ENCODE measurements at places on chromosomes 2 and 18.

- DNase-seq: no peak
Measured at GRCh38 chr18:31064130-31064529, 21.6 kb upstream of the DSC3 start.

DNA sequence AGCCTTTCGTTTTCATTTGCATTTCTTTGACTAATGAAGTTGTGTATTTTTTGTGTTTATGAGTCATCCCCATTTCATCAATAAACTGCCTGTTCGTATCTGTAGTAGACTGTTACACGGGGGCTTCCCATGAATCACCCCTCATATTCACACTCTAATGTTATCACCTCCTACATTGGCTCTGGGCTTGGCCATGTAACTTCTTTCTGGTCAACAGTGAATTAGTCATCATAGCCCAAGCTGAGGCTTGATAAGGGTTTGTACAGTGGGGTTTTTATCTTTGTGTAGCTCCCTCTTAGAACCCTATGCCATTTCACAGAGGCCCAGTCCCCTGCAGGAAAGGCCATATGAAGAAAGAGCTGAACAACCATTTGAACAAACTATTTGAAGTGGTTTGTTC lies 151.0 kb downstream of the CCBE1 start:
- DNase-seq: no peak

DNA sequence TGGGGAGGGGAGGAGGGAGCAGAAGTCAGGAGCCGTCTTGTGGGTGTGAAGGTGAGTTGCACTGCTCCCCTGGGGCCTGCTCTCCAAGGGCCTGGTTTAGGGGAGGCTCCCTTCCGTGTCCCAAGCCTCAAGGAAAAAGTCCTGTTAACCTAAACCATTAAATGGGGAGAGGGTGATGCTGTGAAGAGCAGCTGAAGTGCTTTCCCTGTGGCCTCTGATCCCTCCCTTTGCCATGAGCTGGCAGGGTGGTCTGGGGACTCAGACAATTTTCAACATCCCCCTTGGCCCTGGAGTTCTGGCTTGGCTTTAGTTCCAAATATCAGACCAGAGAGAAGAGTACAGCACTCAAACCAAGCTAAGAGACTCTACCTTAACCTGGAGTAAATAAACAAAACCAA lies 692 bp upstream of the POMC start:
- DNase-seq: no peak

DNA sequence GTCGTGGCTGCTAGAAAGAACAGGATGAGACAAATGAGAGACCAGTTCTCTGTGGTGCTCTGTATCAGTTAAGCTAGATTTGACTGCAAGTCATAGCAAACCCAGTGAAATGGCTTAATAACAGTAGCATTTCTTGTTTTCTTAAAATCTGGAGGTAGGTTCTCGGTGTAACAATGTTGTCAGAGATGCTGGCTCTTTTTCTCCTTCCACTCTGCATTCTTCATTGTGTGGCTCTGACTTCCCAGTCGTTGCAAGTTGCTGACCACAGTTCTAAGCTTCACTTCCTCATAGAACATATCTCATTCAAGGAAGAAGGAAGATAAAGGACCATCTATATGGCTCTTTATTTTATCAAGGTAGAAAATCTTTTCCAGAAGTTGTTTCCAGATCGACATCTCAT lies 7.9 kb upstream of the CKAP2L start:
- DNase-seq: no peak

- no peak for DNase-seq
Measured at GRCh38 chr2:120761164-120761861, 25.6 kb downstream of the GLI2 start.

- DNase-seq: peak; percentile 64
Measured at GRCh38 chr2:38700113-38700785, 34.3 kb downstream of the GALM start.

- no peak for DNase-seq
Measured at GRCh38 chr2:199465988-199466691, 8.4 kb upstream of the SATB2 start.

DNA sequence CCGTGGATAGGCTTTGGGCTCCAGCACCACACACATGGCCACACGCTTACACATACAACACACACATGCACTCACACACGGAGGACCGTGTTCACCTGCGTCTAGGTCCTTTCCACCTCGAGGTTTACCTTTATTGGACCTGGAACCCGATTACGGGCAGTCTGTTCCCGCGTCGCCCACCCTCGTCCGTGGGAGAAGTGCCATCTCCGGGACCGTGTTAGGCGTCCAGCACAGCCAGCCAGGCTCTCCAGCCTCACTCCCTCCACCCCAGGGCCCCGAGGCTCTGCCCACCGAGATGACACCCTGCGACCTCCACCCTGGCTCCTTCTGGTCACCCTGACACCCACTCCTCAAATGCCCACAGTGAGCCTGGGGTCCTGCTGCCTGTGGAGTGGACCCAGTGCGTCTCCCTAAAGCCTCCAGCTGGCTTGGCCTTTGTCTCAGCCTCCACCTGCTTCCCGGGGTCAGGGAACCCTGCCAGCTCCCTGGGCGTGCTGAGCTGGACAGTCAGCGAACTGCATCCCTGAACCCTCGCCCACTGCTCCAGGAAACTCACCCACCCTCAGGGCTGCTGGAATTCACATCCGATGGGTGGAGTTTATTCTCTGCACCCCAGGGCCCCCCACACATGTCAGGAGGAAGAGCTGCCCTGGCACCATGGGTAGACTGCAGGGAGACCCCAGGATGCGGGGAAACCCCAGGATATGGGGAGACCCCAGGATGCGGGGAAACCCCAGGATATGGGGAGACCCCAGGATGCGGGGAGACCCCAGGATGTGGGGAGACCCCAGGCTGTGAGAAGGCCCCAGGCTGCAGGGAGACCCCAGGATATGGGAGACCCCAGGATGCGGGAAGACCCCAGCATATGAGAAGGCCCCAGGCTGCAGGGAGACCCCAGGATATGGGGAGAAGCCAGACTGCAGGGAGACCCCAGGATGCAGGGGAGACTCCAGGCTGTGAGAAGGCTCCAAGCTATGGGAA lies 33.0 kb downstream of the ADI1 start:
- DNase-seq: no peak

DNA sequence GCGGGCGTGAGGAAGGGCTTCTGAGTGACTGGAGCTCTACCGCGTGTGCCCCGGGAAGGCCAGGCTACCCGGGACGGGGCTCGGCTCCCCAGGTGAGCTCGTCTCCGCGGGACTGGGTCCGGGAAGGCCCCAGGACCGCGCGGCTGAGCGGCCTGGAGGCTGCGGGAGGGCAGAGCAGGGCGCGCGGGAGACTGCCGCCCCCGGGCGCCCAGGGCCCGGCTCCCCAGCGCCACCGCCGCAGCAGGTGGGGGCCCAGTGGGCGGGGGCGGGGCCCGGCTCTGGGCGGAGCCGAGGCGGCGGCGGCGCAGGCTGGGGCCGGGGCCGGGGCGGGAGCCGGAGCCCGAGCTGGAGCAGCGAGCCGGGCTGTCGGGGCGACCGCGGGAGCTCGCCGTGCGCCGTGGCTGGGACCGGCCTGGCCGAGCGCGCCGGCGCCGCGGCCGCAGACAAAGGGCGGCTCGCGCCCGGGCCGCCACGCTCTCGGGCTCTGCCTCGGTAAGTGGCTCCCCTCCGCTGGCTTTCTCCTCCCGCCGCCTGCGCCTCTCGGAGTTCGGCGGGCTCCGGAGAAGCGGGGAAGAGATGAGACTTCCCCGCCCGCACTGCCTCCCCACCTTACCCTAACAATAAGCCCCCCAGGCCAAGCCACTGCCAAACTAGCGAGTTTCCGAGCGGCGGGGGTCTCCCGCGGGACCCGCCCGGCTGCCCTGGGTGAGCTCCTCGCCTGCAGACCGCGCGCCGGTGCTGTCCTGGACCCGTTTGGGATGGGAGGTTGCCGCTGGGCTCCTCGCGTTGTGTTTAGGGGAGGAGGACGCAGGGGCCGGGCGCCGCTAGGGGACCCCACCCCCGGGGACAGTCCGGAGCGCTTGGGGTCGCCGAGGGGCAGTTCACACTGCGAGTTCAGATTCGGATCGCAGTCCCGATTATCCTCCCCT lies at the start of gene MAPK4:
TSS of gene MAPK4 (plus strand) at position 336 of the 929 bp plus-strand sequence. CDS start 103,872 bp downstream, outside the sequence.
- no peak for DNase-seq

DNA sequence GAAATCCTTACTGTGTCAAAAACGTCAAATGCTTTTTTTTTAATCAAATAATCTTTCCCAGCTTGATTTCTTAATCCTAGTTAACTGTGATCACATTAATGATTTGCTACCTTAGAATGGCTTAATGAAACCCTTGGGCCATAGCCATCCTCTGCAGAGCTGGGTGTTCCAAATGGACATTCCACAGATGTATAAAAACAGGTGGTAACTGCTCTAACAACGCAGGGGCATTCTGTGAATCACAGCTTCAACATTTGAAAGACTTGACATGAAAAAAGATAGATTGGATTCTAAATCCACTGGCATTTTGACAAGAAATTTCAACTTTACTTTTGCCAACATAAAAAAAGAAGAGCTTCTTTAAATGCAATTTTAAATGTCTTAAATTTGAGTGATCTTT lies 69.8 kb upstream of the RASGRP3 start:
- DNase-seq: no peak

DNA sequence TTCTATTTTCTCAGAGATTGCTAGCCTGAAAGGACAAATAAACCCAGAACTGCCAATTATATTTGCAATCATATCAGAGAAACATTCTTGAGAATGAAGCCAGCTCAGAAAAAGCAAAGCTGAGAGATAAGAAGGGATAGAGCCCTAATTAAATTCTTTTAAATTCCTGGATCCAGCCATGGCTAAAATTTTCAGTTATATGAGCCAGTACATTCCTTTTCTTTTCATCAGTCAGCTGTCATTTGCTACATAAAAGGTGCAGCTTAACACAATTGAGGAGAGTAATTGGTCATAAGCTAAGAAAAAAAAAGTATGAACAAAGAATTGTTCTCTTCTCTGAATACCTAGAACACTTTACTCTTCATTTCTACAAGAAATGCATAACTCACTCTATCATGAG lies 303.5 kb upstream of the FIGN start:
- DNase-seq: no peak

Measured in CD4-positive, alpha-beta T cell treated with Interleukin-21 for 1 hour (primary cell).